Stimulated activated CD8-positive, alpha-beta memory T cell treated with anti-CD3 and anti-CD28 coated beads, Interleukin-12 subunit alpha, Interleukin-12 subunit beta, amount 100 ng/mL, for 4 hours (primary cell): ENCODE measurements at places on chromosomes 7 and 10.

- no peak for DNase-seq
These were observed 94.8 kb upstream of the ZNF804B start for GRCh38 chr7:88664630-88665233.

- no peak for DNase-seq
These were observed 154.4 kb upstream of the NPY start for GRCh38 chr7:24129597-24129996.

DNA sequence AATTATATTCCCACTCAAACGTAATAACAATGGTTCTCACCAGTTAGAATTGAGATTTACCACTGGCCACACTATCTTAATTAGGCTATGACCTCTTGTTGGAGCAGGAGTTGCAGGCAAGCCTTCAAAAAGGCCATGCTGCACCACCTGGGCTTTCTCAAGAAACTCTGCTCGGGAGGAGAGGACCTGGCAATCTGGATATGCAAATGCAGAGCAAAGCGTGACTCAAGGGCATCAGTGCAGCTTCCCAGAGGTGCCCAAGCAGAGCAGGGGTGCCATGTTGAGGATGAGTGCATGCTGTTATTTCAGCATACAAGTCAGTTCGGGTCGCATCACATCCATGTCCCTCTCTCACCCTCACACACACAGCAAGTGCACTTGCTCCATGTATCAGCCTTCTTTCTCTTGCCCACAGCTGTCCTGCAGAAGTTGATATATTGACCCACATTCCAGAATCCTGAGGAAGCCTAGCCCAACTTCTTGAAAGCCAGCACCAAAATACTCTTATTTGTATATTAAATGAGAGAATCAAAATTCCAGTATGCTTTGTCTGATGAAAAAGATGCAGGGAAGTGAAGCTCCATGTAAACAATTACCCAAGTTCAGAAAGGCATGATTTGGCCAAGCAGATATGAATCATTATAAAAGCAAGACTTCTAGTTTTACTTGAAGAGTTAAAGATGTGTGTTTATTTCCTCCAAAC is 55.7 kb upstream of the IL6 start:
- no peak for DNase-seq

- DNase-seq, result no peak
These were observed 53.0 kb downstream of the PHYHIPL start for GRCh38 chr10:59229441-59229840.

DNA sequence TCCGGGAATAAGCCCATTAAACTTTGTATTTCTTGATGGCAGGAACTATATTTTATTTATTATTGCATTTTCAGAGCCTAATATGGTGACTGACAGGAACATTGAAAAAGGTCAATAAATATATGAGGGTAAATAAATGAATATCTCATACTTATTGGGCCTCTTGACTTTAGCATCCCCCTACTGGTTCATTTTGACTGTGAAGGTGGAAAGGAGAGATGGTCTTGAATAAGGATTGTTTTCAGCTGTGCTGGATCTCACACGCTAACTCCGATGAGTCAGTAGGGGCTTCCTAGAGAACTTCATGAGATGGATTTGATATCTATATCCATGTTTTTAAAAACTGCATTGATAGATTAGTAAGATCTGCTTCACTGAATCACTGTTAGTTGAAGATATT is 1026.0 kb downstream of the REEP3 start:
- no peak for DNase-seq

DNA sequence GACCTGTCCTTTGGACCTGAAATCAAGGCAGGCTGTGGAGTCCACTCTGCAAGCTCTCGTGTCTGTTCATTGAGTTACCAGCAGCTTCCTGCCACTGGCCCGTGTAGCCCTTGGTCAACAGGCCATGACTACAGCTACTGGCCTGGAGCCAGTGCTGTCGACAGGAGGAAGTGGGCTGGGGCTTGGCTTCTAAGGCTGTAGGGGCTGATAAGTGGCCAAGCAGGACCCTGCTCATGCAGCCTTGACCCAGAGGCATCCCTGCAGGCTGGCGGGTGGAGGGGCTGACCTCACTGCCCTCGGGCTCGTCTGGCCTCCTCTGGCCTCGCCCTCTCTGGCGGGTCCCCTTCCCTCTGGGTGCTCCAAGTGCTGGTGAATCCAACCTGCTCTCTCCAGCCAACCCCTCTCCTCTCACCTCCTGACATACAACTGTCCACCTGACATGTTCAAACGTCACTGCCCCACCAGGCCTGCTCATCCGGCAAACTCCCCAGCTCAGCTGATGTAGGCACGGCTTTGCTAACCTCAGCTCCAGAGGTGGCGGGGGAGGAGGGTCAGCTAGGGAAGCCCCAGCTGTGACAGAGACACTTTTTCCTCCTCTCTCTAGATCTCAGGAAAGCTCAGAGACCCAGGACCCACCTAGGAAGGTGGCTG is 188.6 kb upstream of the LYZL2 start:
- DNase-seq, result no peak

GRCh38 chr7:142176901-142177300 is 65.4 kb downstream of the MGAM2 start:
- DNase-seq, result no peak

GRCh38 chr7:151248346-151249033 is at the start of gene SMARCD3:
Gene SMARCD3, minus strand, starts transcription at chr7:151248694. Its CDS starts 132 bp downstream, at chr7:151248562.
- DNase-seq, result no peak

GRCh38 chr7:157278791-157279724 is 57.7 kb upstream of the DNAJB6 start:
- no peak for DNase-seq

DNA sequence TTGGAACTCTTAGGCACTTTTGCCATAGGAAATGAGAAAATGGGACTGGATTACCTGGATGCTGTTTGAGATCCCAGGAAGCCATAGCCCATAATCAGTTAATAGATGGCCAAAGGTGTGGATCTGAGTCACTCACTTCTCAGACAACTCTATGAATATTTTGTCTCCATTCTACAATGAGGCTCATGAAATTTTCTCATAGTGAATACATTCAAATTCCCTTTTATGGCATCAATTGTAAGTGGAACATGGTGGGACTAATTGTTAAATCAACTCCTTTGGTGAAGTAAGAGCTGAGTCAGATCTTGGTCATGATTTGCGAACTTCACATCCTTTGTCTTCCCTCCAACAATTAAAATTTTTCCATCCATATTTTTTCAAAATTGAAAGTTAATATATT is 222.1 kb downstream of the ARL4A start:
- no peak for DNase-seq

DNA sequence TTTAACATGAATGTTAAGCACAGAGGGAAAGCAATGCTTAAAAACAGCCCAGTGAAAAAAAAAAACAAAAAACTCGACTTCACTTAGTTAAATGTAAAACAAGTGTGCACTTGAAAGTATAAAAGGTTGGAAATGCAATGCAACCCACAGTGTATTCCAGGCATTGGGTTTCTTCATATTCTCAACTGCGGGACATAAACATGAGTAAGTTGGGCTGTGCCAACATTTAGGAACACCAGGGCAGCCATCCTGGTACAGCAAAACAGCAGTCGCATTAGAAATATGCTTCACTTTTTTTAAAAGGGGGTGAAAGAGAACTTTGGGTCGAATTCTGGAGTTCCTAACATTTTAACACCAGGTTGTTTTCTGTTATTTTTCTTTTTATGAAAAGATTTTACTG is 937 bp downstream of the STEAP1 start:
- DNase-seq, result no peak

GRCh38 chr10:114504769-114505579 is 100.7 kb upstream of the AFAP1L2 start:
- DNase-seq, result no peak

GRCh38 chr10:104293011-104293410 is 24.0 kb downstream of the GSTO2 start:
- DNase-seq, result no peak

- no peak for DNase-seq
These were observed 7.7 kb downstream of the DDX56 start for GRCh38 chr7:44565795-44566559.

- no peak for DNase-seq
These were observed 56.2 kb downstream of the SEMA3A start for GRCh38 chr7:84138411-84138810.
